ENCODE measurements at places on chromosomes 6 and 20.

GRCh38 chr6:73418081-73418741, 23.6 kb downstream of the DDX43 start:
- no peak for DNase-seq

DNA sequence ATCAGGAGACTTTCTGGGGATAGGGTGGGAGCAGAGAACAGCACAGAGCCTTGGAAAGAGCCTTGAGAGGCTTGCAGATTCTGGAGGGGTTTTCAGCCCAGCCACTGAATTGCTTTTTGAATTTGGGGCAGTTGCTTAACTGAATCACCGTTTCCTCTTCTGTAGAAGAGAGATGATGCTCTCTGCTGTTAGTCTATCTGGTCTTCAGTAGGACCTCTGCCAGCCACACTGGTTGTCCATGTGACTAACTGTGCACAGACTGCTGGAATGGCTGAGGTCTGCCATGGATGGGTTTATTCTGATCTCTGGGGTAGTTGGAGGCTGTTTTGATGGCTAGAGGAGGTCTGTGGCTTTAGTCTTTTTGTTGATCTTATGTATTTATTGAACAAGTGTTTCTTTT, 21.4 kb upstream of the PRDM1 start:
- no peak for DNase-seq

DNA sequence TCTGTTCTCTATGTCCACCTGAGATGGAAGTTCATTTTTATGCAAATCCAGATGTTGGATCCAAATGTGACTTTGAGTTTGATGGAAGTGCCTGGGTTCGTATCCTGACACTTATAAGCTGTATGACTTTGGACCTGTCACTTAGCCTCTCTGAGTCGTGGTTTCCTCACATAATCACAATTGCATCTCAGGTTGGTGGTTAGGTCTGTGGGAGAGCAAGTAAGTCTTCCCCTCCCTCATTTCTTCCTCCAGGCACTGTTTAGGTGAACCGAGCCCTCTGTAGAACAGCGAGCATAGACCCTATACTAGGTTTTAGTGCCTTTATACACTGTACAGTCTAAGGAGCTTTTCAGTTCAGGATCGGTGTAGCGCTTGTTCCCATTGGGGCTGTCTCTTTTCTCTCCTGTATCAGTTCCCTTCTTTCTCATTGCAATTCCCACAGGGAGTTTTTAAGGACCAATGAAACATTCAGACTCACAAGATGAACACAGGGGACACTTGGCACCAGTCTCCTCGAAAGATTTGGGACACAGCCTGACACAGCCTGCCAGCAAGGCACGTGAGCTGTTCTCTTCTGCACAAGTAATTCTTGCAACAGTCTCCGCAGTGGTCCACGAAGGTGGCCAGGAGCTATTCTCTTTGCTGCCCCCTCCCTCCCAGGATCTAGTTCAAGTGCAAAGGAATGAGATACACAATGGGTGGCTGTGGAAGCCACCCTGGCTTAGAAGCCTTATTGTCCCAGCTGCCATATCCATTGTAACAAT, 11.8 kb downstream of the TOX2 start:
- peak; percentile 60 for DNase-seq

GRCh38 chr6:159068904-159069578, 24.2 kb upstream of the TAGAP start:
- no peak for DNase-seq

DNA sequence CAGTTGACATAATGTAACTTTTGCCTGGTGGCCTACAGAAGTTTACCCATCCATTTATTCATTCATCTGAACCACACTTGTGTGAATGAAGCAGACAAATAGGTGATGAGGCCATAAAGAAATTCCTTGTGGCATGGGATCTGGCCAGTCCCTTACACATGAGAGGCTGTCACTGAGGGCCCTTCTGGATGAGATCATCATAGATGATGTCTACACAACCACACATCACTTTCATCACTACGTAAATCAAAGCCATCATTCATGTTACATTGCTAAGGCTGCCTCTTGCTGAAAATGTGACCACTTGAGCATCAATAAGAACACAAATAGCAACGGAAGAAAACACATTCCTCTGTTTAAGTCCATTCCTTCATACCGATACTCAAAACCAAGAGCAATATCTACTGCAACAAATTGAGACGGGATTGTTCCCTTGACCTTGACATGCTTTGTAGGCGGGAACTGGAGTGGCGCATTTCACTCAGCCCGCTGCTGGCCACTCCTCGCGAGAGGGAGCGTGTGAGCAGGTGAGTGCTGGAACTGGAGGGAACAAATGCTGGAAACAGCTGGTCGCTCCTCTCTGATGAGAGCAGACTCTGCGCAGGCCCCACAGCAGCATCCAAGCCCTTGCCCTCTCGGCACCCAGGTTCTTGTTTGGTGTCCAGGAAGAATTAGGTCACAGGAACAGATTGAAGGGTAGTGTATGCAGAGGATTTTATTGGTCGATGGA, 49.3 kb downstream of the FAM50B start:
- DNase-seq = no peak

- DNase-seq = no peak
These were observed 317.8 kb upstream of the SULF2 start for GRCh38 chr20:48102931-48103660.

GRCh38 chr6:108549741-108550140, 11.0 kb upstream of the FOXO3 start:
- DNase-seq = no peak

- no peak for DNase-seq
These were observed 192.5 kb downstream of the COL9A1 start for GRCh38 chr6:70110126-70111022.

GRCh38 chr6:143965503-143966171, 42.4 kb downstream of the PLAGL1 start:
- no peak for DNase-seq

DNA sequence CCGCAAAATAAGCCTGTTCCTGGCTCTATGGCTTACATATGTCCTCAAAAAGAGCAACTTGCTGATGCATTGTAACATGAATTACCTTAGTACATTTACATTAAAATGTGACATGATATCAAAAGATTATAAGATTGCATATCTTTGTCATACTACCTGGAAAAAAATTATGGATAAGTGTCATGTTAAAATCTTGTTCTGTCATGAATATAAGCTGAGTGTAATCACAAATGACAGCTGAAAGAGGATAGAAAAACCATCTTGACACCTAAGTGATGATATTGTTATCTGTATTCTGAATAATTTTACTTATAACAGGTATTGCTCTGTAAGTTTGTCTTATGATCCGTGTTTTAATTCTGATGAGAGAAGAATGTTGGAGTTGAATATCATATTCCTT, 503.0 kb upstream of the RNF217 start:
- DNase-seq = no peak

GRCh38 chr6:156840136-156840535, 63.0 kb downstream of the ARID1B start:
- DNase-seq = no peak

DNA sequence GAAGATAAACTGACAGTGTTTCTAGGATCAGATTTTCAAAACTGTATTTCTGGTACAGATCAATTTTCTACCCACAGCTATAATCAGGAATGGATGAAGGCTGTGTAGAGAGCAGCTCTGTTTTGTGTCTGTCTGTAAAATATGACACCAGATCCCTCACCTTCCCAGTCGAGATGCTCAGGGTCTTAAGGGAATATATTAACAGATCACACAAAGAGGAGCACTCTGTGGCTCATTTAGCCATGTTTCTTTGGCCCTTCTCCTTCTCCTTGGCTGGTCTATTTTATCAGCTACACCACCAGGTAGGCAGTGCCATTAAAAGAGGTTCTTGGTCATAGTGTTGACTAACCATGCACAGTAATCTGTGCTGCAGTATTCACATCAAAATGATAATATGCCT, 82.6 kb downstream of the PREP start:
- no peak for DNase-seq

DNA sequence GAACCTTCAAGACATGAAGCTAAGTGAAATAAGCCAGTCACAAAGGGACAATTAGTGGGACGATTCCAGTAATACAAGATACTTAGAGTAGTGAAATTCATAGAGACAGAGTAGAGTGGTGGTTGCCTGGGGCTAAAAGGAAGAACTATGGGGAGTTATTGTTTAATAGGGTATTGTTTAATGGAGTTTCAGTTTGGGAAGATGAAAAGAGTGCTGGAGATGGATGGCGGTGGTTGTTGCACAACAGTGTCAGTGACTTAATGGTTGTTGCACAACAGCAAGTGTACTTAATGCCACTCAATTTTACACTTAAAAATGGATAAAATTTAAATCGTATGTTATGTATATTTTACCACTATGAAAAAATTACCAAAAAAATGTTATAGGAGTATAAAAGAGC, 209.7 kb upstream of the TENT5A start:
- DNase-seq = no peak

DNA sequence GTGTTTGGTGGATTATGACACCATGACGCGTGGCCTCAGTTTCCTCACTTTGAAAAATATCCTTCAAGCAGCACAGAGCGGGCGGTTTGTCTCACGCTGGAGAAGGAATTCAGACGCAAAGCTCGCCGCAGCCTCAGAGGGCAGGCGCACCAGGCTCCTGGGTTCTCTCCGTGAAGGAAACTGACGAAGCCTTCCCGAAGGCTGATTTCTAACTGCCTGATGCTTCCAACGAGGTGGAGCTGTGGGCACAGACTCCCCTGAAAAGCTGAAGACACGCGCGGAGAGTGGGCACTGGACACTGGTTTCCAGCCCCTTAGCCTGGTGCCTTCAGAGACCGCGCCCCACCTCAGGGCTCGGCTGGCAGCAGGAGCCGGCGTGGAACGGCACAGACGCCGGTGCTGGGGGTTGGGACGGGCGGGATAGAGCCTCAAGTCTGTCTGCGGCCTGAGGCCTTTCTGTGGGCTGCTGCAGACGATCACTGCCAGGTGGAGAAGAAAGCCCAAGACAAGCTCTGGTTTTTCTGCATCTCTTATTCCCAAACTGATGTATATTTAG, 56.1 kb downstream of the DACT2 start:
- no peak for DNase-seq

DNA sequence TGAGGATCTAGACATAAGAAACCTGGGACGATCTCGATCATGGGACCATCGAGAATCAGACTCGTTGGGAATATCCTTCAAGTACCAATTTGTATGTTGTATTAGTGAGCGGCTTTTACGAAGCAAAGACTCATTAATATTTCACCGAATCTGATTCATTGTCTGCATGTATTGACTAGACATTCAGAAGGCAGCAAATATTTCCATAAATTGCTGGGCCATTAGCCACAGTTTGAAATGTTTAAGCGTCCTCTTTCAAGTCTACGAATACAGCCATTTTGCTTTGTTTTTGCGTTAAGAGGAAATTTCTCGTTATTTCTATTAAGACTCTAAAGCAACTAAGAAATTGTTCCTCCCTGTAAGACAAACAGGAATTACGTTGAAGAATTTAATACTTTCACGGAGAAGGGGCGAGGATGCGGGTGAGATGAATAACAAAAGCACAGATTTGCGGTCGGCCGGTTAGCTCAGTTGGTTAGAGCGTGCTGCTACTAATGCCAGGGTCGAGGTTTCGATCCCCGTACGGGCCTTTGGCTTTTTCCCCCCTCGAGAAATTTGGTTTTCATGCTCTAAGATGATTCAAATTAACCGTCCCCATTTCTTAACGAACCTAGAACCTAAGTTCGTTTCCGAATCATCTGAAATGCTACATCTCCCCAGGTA, 18.5 kb downstream of the POM121L2 start:
- peak; percentile 49 for DNase-seq

DNA sequence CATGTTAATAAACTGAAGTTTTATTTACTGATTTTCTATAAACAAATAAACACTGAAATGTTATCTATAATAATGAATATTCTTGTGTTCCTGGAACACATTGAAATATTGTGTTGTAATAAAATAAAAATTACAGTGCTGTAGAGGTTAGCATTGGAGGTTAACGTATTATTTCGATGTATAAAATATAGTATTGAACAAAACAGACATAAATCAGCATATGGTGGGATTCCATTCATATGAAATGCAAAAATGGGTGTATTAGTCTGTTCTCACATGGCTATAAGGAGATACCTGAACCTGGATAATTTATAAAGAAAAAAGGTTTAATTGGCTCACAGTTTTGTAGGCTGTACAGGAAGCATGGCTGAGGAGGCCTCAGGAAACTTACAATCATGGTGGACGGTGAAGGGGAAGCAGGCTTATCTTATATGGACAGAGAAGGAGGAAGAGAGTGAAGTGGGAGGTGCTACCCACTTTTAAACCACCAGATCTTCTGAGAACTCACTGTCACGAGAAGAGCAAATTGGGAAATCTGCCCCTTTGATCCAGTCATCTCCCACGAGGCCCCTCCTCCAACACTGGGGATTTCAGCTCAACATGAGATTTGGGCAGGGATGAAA, 24.6 kb upstream of the BMP6 start:
- no peak for DNase-seq

DNA sequence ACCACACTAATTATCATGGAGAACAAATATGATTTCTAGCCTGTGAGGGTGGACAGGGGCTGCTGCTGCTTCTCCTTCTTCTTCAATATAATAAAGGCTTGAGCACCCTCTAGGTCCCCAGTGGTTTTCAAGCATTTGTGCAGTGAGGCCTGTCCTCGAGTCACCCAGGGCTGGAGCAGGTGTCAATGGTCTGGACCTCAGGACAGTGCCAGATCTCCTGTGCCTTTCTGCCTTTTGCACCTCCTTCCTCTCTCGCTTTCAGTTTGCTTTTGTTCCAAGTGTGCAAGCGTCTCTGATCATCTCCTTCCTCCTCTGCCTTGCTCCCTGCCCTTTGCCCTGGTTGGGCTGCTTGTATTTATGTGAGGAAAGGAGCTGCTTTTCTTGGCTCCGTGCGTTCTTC, 152.2 kb upstream of the SYNDIG1 start:
- no peak for DNase-seq

DNA sequence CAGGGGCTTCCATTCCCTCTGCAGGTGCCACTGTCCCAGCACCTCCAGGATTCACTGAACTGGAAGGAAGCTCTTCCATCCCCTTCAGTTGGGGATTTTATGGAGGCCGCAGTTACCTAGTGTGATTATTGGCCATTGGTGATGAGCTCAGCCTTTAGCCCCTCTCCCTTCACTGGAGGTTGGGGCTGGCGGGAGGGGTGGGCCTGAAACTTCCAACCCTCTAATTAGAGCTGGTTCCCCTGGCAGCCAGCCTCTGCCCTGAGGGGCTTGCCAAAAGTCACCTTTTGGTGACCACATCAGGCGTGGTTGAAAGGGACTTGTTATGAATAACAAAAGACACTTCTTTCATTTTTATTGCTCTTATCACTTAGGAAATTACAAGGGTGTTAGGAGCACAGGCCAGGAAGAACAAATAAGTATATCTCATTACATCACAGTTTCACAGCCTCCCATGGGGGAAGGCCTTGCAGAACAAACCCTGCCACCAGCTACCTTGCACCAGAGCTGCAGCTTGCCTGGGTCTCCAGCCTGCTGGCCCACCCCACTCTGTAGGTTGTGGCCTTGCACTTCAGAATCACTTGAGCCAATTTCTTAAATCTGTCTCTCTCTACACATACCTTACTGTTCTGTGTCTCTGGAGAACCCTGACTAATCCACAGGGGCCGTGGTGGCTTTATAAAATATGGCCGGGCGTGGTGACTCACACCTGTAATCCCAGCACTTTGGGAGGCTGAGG, 5.0 kb downstream of the PYGB start:
- DNase-seq = no peak

GRCh38 chr6:118371955-118372354, 176.1 kb upstream of the PLN start:
- no peak for DNase-seq

GRCh38 chr6:36139991-36140710, 9.8 kb downstream of the MAPK13 start:
- DNase-seq = no peak

GRCh38 chr6:75874224-75874623, 125.2 kb downstream of the MYO6 start:
- DNase-seq = no peak

GRCh38 chr20:31806564-31807355, 12.4 kb upstream of the MYLK2 start:
- no peak for DNase-seq

- DNase-seq = no peak
These were observed 398.5 kb upstream of the PLCB4 start for GRCh38 chr20:8670207-8670892.
